ENCODE measurements at places on chromosomes 7 and 10.

- DNase-seq: no peak
Observed at GRCh38 chr10:83682414-83682813, 456.9 kb upstream of the GHITM start.

- no peak for DNase-seq
Observed at GRCh38 chr7:108313086-108313485, 143.2 kb downstream of the NRCAM start.

DNA sequence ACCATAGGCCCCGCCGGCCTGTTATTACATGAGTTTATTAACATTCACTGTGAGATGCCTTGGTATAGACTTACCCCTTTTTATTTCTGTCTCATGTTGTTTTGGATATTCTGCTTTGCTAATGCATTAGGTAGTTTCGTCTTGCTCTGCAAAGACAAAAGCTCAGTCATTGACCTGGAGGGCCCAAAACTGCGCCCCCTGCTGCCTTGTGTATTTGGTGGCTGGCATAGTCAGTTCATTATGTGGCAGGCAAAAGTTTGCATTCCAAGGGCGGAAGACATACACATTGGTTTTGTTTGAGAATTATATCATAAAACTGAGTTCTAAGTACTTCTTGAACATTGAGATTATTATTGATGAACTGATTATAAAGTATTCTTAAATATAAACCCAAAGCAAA, 372.5 kb downstream of the SDK1 start:
- no peak for DNase-seq

DNA sequence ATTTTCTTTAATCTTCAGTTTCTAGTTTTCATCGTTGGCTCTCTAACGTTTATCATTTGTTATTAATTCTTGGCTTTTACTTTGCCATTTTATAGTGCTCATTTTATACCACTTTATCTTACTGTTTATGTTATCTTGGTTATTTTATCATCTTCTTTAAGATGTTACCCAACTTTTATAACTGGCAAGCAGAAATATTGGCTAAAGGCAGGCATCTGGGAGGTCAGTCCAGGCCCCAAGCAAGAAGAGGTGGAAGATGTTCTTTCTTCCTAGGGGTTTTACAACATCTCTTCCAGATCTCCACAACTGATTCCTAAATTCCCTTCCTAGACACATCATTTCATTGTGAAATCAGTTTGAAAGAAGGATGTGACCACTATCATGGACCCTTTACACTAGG, 208.1 kb downstream of the AHR start:
- DNase-seq: no peak

DNA sequence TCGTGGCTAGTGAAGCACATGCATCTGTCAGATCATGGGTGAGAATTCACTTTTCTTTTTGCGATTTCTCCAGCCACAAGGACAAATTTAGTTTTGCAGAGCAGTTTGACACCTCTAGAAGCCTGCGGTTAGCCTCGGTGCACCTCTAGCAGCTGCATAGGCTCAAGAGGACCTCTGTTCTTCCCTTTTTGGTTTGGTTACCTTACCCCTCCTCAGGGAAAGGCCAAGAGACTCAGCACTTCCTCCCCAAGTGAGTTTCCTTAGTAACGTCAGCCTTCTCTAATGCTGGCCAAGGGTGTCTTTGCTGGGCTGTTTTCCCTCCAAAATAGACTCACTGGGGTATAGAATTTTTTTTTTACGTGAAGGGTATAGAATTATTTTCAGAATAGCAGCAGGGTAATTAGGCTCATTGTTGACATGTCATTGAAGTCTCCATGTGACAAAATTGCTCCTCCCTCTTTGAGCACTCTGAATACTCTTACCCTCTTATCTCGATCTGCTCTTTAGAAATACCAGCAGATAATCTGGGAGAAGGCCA, 97.8 kb downstream of the AUTS2 start:
- DNase-seq: no peak

DNA sequence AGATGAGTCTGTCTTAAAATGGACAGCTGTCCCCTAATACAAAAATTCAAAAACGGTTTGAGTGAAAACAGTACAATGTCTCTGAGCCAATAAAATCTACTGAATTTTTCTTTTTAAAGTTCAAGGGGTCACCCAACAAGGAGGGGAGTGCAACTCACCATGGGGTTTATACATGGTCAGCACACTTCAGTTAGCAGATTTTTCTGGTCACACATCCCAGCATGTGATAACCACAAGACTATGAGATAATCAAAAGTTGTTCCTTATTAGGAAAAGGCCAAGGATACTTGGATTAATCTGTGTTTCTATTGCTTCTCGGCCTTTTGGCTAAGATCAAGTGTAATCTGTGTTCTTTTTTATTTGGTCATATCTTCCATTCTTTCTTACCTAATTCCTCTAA, 31.6 kb downstream of the ABCB5 start:
- no peak for DNase-seq

DNA sequence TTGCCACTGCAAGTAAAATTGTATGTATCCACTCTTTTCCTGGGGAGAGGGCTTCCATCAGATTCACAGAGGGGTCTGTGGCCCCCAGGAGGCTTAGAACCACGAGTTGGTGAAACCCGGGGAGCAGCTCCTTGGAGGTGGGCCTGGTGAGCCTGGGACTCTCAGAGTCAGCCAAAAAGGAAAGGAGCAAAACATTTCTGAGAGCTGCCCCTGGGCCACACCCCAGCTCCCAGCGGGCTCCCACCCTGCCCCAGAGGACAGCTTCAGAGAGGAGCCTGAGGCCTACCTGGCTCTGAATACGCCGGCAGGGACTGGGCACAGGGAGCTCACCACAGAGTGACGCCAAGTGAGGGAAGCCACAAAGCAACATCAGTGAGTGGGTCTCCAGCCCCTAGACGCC, 56.9 kb downstream of the SH3PXD2A start:
- no peak for DNase-seq

- no peak for DNase-seq
Observed at GRCh38 chr10:119511828-119512515, 30.5 kb downstream of the RGS10 start.

DNA sequence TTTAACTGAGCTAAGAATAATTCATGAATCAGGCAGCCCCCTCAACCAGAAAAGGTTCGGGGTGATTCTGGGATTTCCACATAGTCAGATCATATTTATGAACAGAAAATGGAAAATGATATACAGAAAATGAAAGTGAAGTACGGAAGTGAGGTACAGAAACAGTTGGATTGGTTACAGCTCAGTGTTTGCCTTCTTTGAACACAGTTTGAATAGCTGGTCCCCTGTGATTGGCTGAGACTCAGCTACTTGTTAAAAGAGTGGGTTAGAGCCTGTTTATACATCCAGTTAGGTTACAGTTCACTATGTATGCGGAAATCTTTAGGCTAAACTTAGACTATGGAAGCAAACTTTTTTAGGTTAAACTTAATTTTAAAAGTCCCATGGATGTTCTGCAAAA, 511.7 kb downstream of the PLXDC2 start:
- no peak for DNase-seq

DNA sequence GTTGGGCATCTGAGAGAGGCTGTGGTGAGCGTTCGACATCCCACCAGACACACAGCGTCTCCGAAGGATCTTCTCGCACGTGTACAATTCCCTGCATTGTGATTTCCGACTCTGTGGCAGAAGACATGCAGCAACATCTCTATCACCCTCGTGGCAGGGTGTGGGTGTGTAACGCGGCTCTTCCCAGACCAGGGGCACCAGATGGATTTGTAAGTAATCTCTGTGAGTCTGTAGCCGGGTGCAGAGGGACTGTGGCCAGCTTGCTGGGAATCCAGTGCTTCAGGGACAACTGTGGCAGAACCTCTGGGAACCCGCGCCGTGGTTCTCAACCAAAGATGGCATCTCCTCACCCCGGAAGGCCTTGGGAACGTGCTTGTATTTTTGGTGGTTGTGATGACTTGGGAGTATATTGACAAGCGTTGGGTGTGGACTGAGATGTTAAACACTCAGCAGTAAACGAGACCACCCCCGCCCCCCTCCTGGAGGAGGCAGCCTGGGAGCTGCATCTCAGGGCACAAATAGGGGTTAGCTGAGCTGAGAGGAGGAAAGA, 21.2 kb downstream of the FOXL3 start:
- DNase-seq: no peak

- DNase-seq: no peak
Observed at GRCh38 chr10:132366006-132366405, 31.0 kb upstream of the PWWP2B start.

DNA sequence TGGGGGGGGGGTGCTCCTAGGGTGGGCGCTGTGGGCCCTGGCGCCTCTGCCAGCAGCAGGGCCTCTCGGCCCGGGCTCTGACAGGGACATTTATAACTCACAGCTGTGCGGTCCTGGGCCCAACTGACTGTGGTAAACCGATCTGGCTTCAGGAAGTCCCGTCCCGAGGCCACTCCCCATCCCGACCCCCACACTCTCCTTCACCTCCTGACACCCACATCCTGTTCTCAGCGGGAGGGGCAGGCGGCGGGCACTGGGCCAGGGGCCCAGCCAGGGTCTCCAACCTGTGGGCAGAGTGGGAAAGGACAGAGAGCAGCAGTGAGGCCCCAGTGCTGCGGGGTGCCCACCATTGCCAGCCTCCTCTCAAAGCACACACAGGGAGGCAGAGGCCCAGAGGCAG, 69.1 kb downstream of the ZMIZ1 start:
- no peak for DNase-seq

GRCh38 chr7:128041203-128041602, 10.0 kb upstream of the LRRC4 start:
- peak; percentile 46 for DNase-seq

DNA sequence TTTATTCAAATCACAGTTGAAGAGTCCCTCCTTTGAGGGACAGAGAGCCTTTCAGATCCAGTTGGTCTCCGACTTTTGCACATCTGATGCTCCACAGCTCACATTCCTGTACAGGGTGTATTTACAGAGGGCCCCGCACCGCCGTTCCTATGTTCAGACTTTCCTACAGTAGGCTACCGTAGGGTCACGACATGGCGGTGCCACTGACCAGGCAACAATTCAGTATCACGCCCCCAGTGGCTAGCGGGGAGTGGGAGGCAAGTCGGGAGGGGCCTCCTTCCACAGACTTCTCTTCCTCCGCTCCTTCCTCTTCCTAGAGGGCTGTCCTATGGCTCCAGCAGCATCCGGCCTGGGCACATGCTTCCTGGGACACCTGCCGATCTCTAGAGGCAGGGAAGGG, 40.6 kb upstream of the ENO4 start:
- DNase-seq: no peak

GRCh38 chr10:70775679-70776454, 9.3 kb downstream of the TBATA start:
- DNase-seq: no peak

- no peak for DNase-seq
Observed at GRCh38 chr10:132645630-132646442, 108.2 kb downstream of the INPP5A start.

DNA sequence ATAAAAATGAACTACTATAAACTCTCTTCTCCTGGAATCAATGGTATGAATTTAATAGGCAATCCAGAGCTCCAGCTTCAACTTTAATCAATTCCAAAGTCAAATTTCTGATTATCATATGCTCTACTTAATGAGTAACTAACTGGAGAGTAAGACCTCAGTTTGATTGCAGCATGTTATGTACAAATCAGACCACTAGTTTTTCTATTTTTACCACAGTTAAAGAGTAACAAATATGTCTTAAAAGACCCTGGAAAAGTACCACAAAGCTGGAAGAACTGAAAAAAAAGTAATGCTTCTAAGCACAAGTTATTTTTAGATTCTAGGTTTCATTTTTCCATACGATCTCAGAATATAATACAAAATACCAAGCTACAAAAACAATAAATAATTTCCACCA, 56.0 kb upstream of the TNKS2 start:
- DNase-seq: no peak

- no peak for DNase-seq
Observed at GRCh38 chr10:112282086-112282485, 1.1 kb upstream of the TECTB start.

GRCh38 chr7:106542550-106543220, 118.3 kb downstream of the CCDC71L start:
- peak; percentile 72 for DNase-seq

- no peak for DNase-seq
Observed at GRCh38 chr10:121313119-121313875, 284.9 kb downstream of the FGFR2 start.

- DNase-seq: no peak
Observed at GRCh38 chr10:60662917-60663614, 115.2 kb upstream of the CDK1 start.

GRCh38 chr10:88953662-88954061, 1.1 kb upstream of the ACTA2 start:
- DNase-seq: no peak

DNA sequence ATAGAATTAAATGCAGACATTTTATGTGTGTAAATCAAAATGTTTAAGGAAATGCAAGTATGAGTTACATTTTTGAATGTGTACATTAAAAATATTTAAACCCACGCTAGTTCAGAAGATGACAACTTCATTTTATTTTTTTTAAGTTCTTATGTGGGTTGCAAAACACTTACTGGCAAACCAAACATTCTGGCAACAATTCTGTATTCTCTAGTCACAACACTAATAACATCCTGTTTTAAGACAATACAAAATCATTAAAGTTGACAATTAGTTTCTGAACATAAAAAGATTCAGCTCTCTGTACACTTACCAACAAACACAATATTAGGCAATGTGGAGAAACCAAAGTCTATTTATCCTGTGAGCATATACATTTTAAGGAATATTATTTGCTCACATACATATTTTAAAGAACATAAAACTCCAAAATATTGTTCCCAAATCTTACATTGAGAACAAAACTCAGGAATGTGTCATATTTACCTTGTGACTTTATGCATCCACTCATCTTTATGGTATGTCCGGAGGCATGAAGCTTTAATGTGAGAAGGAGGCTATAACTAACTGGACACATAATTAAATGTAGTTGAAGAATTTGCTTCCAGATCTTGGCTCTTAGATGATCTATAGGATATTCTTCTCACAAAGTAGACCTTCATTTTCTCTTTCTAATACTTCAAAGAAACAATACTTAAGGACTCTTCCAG, 134.7 kb downstream of the DGKB start:
- no peak for DNase-seq

GRCh38 chr10:110036640-110037039, 28.9 kb downstream of the ADD3 start:
- DNase-seq: no peak

DNA sequence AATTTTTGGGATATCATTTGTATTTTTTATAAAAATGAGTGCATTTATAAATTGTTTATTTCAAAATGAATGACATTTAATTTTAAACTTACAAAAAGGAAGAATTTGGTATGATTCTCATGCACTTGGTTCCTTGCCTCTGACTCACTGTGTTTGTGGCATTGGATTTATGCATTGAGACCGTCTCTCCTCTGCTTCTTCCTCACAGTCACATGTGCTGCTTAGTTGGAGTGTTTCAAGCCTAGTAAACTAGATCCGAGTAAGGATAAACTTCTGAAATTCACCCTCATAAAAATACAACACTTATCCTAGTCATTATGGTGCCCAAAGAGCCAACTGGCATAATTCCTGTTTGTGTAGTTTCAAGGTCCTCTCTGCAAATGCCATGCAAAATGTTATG, 19.1 kb upstream of the FZD8 start:
- no peak for DNase-seq

DNA sequence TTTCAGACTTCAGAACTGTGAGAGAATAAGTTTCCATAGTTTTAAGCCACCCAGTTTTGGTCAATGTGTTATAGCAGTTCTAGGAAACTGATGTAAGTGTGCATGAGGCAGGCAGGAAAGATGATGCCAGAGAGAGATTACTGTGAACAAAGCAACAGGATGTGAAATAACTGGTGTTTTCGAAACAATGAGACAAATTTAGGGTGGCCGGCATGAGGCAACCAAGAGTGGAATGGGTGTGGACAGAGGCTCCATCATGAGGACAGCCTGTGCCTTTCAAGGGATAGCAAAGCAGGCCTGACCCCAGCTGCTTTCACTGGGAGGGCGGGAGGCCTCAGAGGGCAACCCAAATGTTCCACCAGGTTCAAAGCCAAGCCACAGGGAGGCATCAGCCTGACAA, 67.3 kb upstream of the UCN3 start:
- DNase-seq: no peak

All from AG08396 (cell line).